ENCODE measurements at places on chromosomes 3 and 15.

DNA sequence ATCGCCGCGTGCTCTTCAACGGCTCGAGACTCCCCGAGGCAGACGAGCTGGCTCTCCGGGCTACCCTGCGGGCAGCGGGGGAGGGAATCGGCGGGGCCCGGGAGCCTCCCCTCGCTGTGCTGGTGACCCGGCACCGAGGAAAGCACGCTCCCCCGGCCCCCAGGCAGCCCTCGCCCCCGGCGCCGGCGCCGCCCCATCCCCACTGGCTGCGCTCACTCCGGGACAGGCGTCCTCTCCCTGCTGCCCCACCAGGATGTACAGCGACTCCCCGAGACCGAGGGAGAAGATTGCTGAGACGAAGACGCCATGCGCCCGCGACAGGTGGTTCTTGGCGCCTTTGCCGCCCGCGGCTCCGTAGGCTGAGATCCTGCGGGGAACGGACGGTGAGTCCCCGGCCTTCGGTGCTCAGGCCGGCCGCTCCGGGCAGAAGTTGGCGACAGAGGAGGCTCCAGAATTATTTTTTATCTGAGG lies 1.7 kb downstream of the LTK start:
- DNase-seq: no peak

GRCh38 chr15:44243141-44243540 lies 45.4 kb upstream of the GOLM2 start:
- DNase-seq: no peak

DNA sequence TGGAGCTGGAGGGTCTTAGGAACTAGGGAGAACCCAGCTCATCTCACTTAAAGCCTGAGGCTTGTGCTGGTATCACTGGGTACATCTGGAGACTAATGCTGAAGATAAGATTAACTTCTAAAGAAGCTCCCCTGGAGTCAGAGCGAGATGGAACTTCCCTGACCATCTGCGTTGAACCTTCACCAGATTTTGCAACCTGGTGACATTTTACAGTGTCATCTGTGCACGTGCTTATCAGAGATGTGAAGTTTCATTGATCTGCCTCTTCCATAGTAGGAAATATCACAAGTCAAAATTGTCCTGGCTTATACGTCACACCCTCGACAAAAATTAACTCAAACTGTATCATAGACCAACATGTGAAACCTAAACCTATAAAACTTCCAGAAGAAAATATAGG lies 395.5 kb downstream of the SHQ1 start:
- DNase-seq: no peak

DNA sequence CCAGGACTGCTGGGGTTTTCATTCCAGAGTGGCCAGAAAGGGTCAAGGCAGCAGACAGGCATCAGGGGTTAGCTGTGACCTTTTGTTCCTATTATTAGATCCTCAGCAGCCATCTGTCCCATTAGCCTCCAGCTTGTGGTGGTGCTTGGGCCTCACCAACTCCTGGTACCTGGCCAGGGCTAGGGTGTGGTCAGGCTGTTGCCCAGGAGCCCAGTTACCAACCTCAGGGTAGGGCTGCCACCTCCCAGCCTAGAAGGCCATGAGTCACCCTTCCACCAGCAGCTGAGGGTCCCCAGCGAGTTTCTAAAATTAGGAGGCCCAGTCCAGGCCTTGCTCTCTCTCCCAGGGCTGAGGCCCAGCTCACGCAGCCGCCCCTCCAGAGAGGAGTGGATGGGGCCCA lies 12.2 kb downstream of the TMEM43 start:
- DNase-seq: no peak

GRCh38 chr3:128879991-128880390 lies 571 bp downstream of the ACAD9 start:
- DNase-seq: no peak

DNA sequence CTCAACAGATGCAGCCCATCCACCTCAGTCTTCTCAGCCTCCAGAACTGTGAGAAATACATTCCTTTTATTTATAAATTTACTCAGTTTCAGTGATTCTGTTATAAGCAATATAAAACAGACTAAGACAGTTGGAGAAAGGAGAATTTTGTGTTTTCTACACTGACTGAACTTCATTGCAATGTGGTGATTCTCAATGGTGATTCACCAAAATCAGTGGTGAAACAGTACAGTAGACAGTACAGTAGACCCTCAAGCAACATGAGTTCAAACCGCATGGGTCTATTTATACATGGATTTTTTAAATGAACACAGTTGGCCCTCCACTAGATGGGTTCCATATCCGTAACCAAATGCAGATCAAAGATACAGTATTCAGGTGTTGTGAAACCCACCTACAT lies 403.1 kb upstream of the TGFBR2 start:
- no peak for DNase-seq

DNA sequence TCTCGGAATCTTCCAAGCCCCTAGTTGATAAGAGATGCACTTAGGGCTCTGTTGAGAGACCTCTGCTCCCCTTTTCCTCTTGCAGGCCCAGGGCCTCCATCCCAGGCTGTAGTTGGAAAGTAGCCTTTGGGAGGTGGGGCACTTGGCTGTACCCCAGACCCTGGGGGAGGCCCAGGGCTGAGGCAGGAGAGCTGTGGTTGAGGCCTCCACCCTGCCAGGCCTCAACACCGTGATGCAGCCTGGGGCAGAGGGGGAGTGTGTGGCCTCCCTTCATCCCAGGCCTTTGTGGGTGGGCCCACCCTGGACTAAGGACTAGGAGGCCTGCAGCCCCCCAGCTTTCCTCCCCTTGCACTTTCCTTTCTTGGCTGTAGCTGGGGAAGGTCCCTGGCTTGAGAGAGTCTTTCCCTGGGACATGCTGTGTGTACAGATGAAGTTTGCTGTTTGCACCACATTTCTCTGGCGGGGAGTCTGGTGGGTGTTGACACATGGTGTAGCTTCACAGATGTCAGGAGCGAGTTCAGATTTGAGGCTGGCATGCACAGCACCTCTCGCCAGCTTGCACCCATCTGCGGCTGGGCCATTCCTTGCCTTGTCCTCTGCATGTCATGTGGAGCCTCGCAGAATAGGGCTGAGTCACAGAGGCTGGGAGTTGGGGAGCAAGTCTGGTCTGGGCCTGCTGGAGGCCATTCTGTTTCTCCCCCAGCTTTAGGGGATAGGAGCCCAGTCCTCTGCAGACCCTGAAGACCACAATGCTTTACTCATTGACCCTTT lies 13.7 kb downstream of the PLEKHO2 start:
- no peak for DNase-seq

DNA sequence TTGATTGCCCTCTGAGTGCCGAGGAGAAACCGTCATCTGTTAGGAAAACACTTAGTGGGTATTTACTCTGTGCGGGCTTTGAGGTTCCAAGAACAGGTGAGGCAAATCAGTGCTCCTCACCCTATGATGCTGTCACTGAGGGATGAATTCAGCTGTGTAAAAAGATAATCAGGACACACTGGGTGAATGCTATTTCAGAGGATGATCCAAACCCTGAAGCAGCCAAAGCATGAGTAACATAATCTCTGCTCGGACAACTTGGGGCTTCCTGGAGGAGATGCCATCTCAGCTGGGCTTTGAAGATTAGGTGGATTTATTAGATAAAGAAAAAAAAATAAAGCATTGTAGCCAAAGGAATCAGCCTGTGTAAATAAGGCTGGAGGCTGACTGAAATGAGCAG lies 10.5 kb upstream of the GADL1 start:
- DNase-seq: no peak

DNA sequence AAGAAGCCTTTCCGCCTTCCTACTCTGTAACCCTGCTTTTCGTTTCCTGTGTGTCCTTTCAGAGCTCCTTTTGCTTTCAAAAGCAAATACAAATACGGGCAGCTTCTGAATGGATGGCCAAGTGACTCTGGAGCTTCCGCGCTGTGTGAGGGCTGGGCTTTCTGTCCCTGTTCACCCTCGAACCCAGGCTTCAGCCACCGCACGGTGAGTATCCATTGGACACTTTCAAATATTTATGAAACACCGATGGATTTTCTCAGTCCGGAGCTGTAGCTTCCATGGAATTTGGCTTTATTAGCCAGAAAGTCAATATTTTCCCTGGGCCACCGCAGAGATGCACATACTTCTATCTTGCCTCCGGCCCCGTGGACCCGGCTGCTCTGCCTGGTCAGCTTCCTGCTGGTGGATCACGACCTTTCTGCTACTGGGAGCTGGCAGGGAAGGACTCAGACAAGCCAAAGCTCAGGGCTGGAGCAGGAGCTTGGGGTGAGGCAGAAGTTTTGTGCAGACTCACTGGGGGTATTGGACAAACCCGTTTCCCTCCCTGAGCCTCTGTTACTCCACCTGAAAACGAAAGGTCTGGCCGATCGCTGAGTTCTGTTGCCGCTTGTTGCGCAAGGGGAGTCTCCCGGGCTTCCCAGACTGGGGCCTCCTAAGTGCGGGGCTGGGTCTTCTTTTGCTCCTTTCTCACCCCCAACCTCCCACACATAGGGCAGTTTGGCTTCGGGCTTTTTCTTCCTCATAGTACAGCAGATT lies 63.6 kb downstream of the LINGO1 start:
- no peak for DNase-seq

- DNase-seq: no peak
Observed at GRCh38 chr15:77187751-77188464, 117.0 kb upstream of the TSPAN3 start.

DNA sequence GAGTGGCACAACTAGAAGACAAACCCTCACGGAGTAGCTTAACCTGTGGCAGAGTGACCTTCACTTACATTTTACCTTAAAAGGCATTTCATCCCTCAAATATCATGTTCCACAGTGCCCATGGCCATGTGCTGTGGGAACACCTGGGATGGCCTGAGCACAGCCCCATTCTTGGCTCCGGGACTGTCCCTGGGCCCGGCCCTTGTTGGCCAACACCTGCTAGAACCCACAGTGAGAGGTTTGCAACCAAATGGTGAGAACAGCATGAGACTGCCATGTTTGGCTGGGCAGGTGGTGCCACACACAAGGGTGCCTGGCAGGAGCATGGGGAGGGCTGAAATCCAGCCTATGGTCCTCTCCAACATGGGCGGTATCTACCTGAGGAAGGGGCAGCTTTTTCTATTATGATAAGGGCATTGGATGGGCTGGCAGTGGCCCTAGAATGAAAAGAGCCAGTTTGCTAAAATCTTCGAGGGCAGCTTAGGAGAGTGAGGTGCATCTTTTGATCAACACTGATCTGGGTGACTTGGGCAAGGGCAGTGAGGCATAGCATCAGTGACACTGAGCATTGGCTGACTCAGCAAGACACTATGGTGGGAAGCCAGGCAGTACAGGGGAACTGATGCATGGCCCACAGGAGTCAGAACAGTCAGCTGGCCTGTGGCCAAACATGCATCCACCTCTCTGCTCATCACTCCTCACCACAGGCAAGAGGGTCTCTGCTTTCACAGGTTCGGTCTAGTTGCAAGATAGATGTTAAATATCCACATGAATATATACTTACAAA lies 53.9 kb downstream of the SYNM start:
- DNase-seq: no peak

DNA sequence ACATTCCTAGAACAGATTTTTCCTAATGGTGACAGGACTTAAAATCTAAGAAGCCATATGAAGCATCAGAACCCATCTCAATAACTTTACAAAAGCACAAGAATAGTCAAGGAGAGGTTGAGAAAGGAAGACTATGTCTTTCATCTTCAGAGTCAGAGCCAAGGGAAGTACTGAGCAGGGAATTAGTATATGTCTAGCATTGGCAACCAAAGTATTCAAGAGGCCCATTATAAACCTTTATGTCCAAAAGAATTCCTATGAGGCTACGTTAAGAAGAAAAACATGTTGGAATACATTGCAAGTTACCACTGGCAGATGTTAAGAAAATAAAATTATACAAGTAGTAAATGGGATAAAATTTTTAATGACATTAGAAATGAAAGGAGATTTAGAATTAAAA lies 150.5 kb downstream of the MAGI1 start:
- DNase-seq: no peak

- DNase-seq: no peak
Observed at GRCh38 chr3:169980055-169980454, 13.4 kb downstream of the SEC62 start.

DNA sequence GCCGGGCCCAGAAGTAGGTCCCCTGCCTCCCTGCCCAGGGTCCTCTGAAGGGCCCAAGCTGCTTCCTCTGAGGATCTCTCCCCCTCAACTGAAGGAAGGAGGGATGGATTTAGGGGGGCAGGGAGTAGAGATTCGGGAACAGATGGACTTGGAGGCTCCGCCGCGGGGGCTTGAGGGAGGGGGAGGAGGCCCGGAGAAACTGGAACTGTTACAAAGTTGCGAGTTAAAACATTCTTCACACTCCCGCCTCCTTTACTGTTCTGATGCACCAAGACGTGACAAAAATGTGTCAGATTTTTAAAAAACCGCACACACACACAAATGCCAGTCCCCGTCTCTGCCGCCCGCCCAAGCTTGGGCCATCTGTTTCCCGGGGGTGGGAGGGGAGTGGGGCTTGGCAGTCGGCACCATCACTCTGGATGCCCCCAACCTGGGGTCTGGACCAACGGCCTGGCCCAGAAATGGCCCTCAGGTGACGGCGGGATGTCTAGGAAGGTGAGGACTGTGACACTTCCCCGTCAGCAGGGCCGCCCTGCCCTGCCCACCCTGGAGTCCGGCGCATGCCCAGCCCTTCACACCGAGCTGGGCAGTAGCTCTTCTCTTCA lies 25.0 kb upstream of the LINGO1 start:
- no peak for DNase-seq

DNA sequence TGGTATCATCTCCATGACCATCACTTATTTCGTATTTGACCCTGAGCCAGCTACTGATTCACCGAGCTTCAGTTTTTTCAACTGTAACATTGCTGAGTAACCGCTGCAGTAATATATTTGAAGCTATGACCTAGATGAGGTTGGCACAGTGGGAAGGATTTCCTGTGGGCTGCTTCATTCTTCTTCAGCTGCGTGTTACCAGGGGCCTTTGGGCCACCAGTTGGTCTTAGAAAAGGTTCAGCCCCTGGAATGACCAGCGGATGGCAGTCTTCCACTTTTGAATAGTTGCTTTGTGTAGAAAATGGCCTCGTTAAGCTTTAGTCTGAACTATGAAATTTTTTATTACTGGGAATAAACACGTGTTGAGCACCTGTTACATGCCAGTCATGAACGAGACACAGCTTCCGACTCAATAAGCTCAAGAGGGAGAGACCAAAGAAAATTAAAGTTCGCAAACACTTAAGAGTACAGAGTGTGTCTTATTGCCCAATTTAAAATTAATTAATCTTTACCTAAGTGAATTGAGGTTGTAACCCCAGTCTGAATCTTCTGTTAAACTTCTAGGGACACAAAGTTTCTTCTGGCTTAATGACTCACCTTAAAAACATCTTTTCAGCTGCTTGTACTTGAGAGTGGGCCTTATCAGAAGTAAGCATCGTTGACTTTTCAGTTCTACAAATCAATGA lies 57.6 kb upstream of the NR2E3 start:
- DNase-seq: no peak

DNA sequence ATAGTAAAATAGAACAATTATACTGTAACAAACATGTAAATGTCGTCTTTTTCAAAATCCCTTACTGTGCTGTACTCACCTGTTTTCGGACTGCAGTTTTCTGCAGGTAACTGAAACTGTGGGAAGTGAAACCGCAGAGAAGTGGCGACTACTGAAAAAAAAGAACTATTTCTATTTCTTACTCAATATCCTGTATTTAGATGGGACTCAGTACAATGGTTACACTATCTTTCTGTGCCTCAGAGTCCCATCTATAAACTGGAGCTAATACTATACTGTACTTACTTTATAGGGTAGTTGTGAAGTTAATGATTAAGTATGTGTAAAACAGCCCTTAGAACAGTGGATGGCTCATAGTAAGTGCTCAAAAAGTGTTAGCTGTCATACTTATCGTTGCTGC lies 14.3 kb upstream of the P2RY12 start:
- no peak for DNase-seq

GRCh38 chr15:51366920-51367319 lies 25.5 kb downstream of the GLDN start:
- DNase-seq: no peak

- no peak for DNase-seq
Observed at GRCh38 chr15:42584031-42584765, 8.8 kb downstream of the STARD9 start.

All from activated T-cell treated with anti-CD3 and anti-CD28 coated beads for 48 hours (primary cell).